ENCODE measurements at places on chromosomes 16 and 17. TPM values are rescaled to one million over a fixed set of nuclear protein-coding genes. Genes with fewer than 3 reads are reported as not detected.

Gene RPH3AL
- 8.2 TPM for polyA plus RNA-seq

Gene PRSS22
- polyA plus RNA-seq: 12.2 TPM

Gene HMOX2
- polyA plus RNA-seq: 44.3 TPM

Gene SCGB1C2
- not detected for polyA plus RNA-seq

- DNase-seq: no peak
Measured at GRCh38 chr17:75240394-75241142, 20.8 kb downstream of the GGA3 start.

- DNase-seq: peak; percentile 72
Measured at GRCh38 chr17:76262732-76263344, 2.3 kb upstream of the UBALD2 start.

DNA sequence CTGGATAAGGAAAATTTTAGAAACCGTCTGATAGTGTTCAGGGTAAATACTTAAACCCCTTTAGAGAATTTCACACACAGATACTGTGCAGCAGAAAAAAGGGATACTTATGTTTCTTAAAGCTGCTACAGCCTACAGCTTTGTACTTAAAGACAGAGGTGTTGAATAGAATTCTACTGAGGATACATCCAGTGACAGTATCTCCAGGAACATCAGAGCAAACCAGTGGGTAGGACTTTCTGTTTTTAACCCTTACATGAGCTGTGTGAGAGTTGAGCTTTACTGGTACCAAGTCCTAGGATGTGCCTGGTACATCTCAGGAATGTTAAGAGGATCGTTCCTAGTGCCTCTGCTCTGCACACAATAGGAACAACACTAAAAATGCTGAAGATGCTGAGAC, 191.5 kb downstream of the FTO start:
- no peak for DNase-seq

GRCh38 chr17:29777663-29778062, 152.4 kb downstream of the SSH2 start:
- no peak for DNase-seq

- peak; percentile 24 for DNase-seq
Measured at GRCh38 chr16:57720142-57720575, 15.4 kb upstream of the KATNB1 start.

DNA sequence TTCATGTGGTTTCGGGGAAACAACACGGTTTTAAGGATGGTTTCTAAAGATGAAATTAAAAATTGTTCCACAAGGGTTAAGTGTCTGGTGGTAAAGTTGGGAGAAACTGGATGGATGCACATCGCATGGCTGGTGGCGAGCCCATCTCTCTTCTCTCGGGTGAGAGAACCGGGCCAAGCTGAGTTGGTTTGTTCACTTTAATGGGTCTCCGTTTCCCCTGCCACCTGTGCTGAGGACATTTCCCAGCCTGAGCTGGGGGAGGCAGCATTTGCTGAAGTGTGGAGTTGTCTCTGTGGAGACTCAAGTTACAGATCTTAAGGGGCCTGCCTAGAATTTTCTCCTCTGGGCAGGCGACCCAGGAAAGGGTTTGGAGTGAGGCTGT, 7.9 kb downstream of the FUS start:
- DNase-seq: no peak
